ENCODE measurements at places on chromosomes 13 and 19.

DNA sequence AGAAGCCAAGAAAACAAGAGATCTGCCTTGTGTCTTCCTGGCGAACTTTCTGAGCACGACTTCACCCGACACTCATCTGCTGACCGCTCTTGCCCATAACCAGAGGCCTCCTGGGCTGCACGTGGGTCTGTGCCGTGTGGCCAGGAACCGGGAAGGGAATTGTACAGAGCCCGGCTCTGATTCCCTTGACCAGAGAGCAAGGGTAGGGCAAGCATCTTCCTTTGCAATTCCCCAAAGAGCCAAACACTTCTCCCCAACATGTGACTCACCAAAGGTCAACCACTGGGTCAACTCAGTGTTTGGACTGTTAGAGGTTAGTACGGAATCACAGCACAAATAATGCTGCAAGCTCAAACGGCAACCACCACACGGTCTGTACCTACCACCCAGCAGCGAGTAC is 48.9 kb downstream of the KLF2 start:
- H3K4me3 ChIP-seq, result no peak overlapping the region
- no peak overlapping the region for H3K27ac ChIP-seq
- H3K4me1 ChIP-seq, result no peaks in the 10 kb centered on the region
- peak; percentile 55 for DNase-seq
- H3K27me3 ChIP-seq, result no peaks in the 10 kb centered on the region

- no peak overlapping the region for H3K27ac ChIP-seq
- H3K4me1 ChIP-seq, result no peaks in the 10 kb centered on the region
- peaks cover 19% of the 10 kb centered on the region for H3K36me3 ChIP-seq
- H3K27me3 ChIP-seq, result no peaks in the 10 kb centered on the region
- no peak for DNase-seq
- H3K4me3 ChIP-seq, result no peak overlapping the region
Measured at GRCh38 chr19:7971553-7972520, 28.4 kb upstream of the TIMM44 start.

DNA sequence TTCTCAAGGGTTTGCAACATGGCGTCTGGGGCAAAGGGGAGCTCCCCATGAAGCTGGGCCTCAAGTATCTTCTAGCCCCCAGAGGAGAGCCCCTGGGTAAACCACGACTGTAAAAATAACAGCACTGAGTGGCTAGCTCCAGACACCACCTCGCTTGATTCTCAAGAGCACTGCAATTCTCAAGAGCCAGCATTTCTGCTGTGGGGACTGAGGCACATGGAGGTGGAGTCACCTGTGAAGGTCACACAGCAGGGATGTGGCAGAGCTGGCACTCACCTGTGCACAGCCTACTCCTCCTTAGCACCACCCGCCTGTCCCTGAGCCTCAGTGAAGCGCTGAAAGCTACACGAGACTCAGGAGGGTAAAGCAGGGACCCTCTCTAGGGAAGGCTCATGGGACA is 20.7 kb upstream of the CCNP start:
- H3K4me1 ChIP-seq, result peaks cover 7% of the 10 kb centered on the region
- no peaks in the 10 kb centered on the region for H3K27me3 ChIP-seq
- H3K36me3 ChIP-seq, result no peaks in the 10 kb centered on the region
- DNase-seq, result no peak
- H3K4me3 ChIP-seq, result no peak overlapping the region
- H3K27ac ChIP-seq, result no peak overlapping the region

GRCh38 chr13:79593121-79593520 is 112.2 kb downstream of the NDFIP2 start:
- no peak overlapping the region for H3K27ac ChIP-seq
- H3K4me3 ChIP-seq, result no peak overlapping the region
- no peaks in the 10 kb centered on the region for H3K27me3 ChIP-seq
- no peaks in the 10 kb centered on the region for H3K36me3 ChIP-seq
- no peaks in the 10 kb centered on the region for H3K4me1 ChIP-seq

DNA sequence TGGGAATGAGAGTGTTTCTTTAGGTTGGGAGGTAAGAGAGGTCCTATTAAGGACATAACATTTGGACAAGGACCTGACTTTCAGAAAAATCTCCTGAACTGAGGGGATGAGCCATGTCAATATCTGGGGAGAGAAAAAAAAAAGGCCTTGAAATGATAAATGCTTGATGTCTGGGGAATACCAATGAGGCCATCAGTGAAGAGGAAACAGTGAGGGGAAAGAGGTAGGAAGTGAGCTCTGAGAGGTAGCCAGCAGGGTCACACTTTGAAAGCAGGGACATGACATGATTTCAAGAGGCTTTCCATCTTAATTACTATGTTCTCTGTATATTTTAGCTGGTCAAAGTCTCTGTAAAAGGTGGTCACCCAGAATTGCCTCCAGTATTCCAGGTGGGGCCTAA is 9.9 kb upstream of the UBE2L5 start:
- H3K36me3 ChIP-seq, result no peaks in the 10 kb centered on the region
- DNase-seq, result no peak
- peaks cover 10% of the 10 kb centered on the region for H3K4me1 ChIP-seq
- no peak overlapping the region for H3K27ac ChIP-seq
- H3K4me3 ChIP-seq, result no peak overlapping the region

DNA sequence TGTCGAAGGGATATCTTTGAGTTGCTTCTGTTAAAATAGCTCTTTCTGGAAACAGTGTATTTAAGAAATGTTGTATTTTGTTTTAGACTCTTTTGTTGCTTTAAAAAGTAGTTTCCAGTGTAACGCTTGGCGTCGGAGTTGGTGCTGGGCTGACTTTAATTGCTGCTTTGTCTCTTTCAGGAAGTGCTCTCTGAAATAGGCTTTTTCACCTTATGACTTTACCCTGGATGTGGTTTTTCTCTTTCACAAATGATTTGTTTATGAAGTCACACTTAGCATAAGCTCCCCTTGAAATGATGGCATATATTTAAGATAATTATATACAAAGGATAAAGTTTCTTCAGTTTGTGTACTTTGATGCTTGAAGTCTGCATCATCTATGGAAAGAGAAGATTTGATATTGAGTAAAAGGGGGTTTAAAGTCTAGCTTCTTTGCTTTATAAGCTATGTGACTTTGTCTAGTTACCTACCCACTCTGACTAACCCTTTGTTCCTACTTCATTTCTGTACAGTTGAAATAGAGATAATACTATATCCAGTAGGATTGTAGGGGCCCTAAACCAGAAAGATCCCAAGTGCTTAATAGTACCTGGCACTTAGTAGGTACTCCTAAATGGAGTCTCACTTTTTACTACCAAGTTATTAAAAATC is at the start of gene GPR18:
Gene GPR18 (minus strand): TSS at position 170 of the 651 bp plus-strand sequence. CDS start 2,507 bp downstream, outside the sequence.
- no peak within 1 kb of the TSS for H3K27ac ChIP-seq
- no peaks in the 10 kb centered on the region for H3K36me3 ChIP-seq
- H3K4me1 ChIP-seq, result no peaks in the 10 kb centered on the region
- no peak for DNase-seq

DNA sequence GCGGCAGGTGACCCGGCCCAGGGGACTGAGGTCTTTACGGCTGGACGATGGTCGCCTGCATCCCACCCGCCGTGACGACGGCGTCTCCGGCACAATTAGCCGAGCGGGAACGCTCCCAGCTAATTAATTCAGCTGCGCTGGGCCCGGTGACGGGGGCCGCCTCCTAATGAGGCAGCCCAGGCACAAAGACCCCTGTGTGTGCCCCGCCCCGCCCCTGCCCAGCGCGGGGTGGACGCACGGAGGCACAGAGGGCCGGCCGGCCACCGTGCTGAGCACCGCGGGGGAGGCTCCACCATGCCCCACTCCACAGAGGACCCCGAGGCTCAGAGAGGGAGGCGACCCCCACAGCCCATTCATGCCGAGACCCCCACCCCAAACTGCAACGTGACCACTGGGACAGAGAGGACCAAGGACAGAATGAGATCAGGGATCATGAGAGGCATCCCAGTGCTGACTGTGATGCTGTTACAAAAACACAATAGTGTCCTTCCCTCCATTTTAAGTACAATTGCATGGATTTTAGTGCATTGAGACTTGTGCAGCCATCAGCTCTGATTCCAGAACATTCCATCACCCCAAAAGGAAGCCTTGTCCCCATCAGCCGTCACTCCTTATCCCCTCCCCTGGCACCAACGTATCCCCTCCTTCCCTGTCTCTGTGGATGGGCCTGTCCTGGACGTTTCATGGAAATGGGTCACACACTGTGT is 17.0 kb downstream of the EFNA2 start:
- H3K27ac ChIP-seq, result no peak overlapping the region
- H3K4me3 ChIP-seq, result no peak overlapping the region
- H3K27me3 ChIP-seq, result no peaks in the 10 kb centered on the region
- no peaks in the 10 kb centered on the region for H3K4me1 ChIP-seq

Data from body of pancreas (tissue), 4 donors.